ENCODE measurements at places on chromosomes 5 and 9. TPM values are rescaled to one million over a fixed set of nuclear protein-coding genes. Genes with fewer than 3 reads are reported as not detected.

The NPDC1 gene
- total RNA-seq: 60.7 TPM

The SMIM33 gene
- not detected for total RNA-seq

- no peak for DNase-seq
These were observed 41.6 kb downstream of the USP20 start for GRCh38 chr9:129876815-129877214.

DNA sequence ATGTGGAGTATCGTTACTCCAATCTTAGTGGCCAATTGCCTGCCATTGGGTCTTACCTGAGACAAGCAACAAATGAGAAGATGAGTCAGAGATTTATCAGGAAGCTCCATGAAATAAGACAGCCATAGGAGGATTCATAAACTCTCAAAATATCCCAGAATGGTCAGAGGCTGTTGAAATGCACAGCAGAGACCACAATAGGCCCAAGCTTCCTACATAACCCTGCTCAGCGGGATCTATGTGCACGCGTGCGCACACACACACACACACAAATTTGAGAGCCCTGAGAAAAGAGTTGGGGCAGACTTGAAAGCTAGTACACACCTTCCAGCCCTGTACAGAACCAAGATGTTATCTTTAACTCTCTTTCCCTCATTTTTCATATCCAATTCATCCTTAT is 9.8 kb downstream of the UIMC1 start:
- no peak for DNase-seq

- no peak for DNase-seq
These were observed 106.5 kb upstream of the CCDC112 start for GRCh38 chr5:115402822-115403577.

- no peak for DNase-seq
These were observed 71.4 kb downstream of the LRSAM1 start for GRCh38 chr9:127522727-127523126.

Data from sigmoid colon (tissue), 7 donors.